Tibial artery (tissue), 4 donors: ENCODE measurements at places on chromosomes 4 and X.

GRCh38 chr4:22515888-22516541 is at the start of gene ADGRA3:
Gene ADGRA3 (minus strand): TSS chr4:22516066. CDS start chr4:22515784, 282 bp downstream.
- peak; percentile 87 for DNase-seq

GRCh38 chr4:121397941-121398601 is 17.3 kb upstream of the QRFPR start:
- no peak for DNase-seq

GRCh38 chr4:170990989-170991589 is 822.1 kb upstream of the GALNTL6 start:
- no peak for DNase-seq

- no peak for DNase-seq
Measured at GRCh38 chrX:13994104-13994503, 35.6 kb downstream of the GEMIN8 start.

GRCh38 chrX:11611161-11611560 is 54.6 kb downstream of the ARHGAP6 start:
- DNase-seq = no peak

DNA sequence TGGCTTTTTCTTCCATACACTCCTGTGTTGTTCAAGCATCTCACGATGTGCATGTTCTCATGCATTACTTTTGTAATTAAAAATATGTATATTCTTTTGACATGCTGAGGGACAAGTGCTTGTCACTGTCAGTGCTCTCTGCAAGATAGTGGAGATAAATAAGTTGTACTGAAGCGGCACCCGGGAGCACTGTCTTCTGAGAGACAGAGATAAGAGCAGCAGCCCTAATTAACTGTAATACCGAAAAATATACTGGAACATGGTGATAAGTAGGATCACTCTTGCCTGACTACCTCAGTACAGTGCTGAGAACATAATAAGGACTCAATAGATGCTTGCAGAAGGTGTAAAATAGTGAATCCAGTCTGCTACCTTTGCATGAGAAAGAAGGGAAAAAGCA is 9.4 kb upstream of the GPR173 start:
- DNase-seq = no peak

GRCh38 chr4:62320612-62321011 is 1120.5 kb downstream of the ADGRL3 start:
- DNase-seq = no peak

GRCh38 chr4:122661176-122662160 is 40.6 kb upstream of the IL21 start:
- no peak for DNase-seq

GRCh38 chr4:169139021-169139420 is 129.0 kb upstream of the CBR4 start:
- no peak for DNase-seq

DNA sequence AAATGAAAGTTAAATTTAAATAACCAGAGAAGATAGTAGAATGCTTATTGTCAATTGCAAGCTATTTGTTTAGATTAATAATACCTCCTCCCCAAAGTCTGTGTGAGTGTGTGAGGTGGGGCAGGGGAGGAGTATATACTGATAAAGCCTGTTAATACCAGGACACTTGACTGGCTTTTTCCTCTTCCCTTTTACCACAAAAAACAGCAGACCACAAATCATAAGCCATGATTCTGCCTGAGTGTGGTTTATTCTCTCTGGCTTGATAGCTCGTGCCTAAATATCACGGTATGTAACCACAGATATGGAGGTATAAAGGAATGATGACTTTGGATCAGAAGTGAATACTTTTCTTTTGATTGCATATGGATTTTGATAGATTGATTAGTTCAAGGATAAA is 21.9 kb upstream of the SCRG1 start:
- no peak for DNase-seq

DNA sequence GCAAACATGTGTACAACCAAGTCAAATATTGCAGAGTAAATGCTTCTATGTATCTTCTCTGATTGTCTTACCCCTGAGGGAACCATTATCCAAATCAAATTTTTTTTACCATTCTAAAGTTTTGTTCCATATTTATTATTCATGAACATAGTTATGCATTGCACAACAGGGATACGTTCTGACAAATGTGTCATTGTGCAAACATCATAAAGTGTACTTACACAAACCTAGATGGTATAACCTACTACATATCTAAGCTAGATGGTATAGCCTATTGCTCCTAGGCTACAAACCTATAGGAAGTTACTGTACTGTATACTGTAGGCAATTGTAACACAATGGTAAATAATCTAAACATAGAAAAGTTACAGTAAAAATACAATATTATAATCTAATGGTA is 23.4 kb downstream of the BEX3 start:
- no peak for DNase-seq

- DNase-seq = no peak
Measured at GRCh38 chr4:31045724-31046318, 325.7 kb downstream of the PCDH7 start.

DNA sequence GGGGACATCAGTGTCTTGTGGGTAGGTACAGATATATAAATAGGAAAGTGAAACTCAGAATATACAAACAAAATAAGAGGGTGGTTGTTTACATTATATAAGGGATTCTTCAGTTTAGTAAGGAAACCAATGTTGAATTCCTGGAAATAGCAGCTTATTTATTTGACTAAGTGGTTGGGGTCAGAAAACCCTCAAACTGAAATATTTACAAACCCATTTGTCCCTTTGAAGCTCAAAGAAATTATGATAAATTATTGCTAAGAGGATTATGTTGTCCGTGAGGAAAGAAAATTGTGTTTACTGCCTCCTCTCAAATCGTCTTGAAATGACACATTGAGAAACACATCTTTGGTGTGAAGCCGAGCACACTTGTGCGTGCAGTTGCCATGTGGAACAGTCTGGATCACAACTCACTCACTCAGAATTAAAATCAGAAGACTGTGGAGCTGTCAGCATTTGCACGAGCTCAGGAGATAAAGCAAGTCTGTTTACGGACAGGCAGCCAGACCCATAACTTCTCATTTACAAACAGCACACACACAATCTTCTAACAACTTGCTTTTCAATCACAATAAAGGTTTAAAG is 46.8 kb upstream of the SETD7 start:
- DNase-seq = no peak

- no peak for DNase-seq
Measured at GRCh38 chrX:49237060-49237459, 1.8 kb downstream of the CCDC22 start.

- DNase-seq = no peak
Measured at GRCh38 chr4:66235876-66236275, 565.6 kb upstream of the EPHA5 start.

DNA sequence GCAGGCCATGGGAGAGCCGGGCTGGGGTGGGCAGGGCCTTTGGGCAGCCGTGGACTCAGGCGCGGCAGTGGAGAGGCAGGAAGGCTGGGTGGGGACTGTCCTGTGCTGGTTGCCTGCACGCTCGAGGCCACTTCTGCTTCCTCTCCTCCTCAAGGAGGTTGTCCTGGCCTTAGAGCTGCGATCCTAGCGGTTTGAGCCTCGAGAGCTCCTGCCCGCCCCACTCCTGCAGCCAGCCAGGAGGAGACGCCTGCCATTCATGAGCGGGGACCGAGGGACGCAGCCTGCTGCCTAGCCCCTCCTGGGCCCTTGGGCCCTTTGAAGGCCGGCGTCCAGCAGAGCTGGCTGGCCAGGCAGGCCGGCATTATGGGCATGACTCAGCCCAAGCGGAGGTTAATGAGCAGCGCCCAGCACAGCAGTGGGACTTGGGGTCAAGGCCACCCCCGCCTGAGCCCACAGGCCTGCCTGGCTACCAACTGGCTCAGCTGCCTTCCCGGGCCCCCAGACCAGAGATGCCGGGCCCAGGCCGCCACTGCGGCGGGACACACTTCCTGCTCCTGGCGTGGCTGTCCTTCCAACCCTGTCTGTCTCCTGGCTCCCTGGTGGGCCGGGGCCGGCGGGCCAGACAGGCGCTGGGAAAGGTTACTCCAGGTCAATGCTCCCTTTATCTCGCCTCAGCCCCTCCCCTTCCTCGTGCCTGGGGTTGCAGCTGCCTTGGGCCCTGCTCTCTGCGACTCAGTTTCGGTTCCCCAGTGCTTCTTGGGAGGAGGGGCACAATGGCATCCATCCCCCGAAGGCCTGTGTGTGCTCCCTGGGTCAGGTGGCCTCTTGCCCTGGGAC is 1.8 kb downstream of the ABCD1 start:
- peak; percentile 85 for DNase-seq

GRCh38 chr4:124941267-124941666 is 228.7 kb upstream of the ANKRD50 start:
- no peak for DNase-seq

GRCh38 chr4:161256716-161257115 is 907.1 kb downstream of the FSTL5 start:
- no peak for DNase-seq

- no peak for DNase-seq
Measured at GRCh38 chr4:95465010-95465409, 83.8 kb downstream of the UNC5C start.

DNA sequence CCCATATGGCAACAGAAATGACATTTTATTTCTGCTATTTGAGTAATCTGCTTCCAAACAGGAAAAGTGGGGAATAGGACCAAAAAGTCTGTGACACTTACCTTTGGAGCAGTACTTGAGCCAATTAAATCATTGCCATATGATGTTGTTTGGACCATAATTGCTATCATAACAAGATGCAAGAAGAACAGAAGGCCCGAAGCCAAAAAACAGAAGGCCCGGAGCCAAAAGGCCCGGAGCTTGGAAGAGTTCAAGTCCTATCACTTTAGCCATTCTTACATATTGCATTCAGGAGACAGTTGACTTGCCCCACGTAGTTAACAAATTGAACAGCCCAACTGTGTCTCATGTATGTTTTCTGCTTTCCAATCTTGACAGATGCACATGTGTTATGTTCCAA is 285.6 kb downstream of the ARHGAP24 start:
- no peak for DNase-seq
